CD4-positive, CD25-positive, alpha-beta regulatory T cell (primary cell): ENCODE measurements at places on chromosomes 3 and 15. TPM values are rescaled to one million over a fixed set of nuclear protein-coding genes. Genes with fewer than 3 reads are reported as not detected.

TMC3 gene
- polyA plus RNA-seq, result not detected

GRCh38 chr15:90550919-90551318, 21.2 kb downstream of the CRTC3 start:
- no peak for DNase-seq
- no peaks in the 10 kb centered on the region for H3K27me3 ChIP-seq
- H3K27ac ChIP-seq, result no peak overlapping the region
- H3K36me3 ChIP-seq, result peaks cover 12% of the 10 kb centered on the region
- no peak overlapping the region for H3K4me3 ChIP-seq

DNA sequence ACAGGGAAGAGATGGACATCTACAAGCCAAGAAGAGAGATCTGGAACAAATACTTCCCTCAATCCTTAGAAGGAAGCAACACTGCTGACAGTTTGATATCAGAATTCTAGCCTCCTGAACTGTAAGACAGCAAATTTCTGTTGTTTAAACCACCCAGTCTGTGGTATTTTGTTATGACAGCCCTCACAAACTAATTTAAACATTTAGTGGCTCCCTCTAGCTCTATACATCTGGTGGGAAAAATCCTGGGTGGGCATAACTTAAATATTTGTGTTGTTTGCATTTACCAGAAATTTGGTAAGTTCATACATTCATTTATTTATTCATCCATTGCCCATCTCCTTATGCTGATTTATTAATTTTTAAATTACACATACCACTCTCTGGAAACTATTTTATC, 62.5 kb upstream of the GSK3B start:
- DNase-seq, result no peak
- H3K36me3 ChIP-seq, result no peaks in the 10 kb centered on the region
- no peaks in the 10 kb centered on the region for H3K4me1 ChIP-seq

DNA sequence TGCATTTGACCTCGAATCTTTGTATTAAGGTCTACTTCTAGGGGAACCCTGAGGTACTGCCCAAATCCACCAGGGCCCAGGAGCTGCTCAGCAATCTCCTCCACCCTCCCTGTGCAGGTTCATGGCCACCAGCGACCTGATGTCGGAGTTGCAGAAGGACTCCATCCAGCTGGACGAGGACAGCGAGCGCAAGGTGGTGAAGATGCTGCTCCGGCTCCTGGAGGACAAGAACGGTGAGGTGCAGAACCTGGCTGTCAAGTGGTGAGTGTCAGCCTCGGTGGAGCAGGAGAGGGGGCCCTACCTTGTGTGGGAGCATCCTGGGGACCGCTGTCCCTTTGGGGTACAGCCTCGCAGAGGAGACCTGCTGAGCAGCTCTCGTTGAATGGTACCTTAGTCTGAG, 6.9 kb downstream of the CAND2 start:
- H3K27ac ChIP-seq, result no peak overlapping the region
- H3K4me3 ChIP-seq, result no peak overlapping the region
- DNase-seq, result no peak
- H3K27me3 ChIP-seq, result no peaks in the 10 kb centered on the region

SAMMSON gene
- not detected for polyA plus RNA-seq

GRCh38 chr15:100999369-100999768, 80.2 kb downstream of the LRRK1 start:
- H3K27me3 ChIP-seq, result peaks cover 3% of the 10 kb centered on the region
- no peaks in the 10 kb centered on the region for H3K36me3 ChIP-seq
- H3K4me1 ChIP-seq, result no peaks in the 10 kb centered on the region
- DNase-seq, result no peak

CHRD gene
- polyA plus RNA-seq, result not detected

- no peaks in the 10 kb centered on the region for H3K4me1 ChIP-seq
- no peak overlapping the region for H3K27ac ChIP-seq
- no peaks in the 10 kb centered on the region for H3K36me3 ChIP-seq
- no peak overlapping the region for H3K4me3 ChIP-seq
These were observed 3.3 kb upstream of the ACOX2 start for GRCh38 chr3:58540176-58540858.

- no peak overlapping the region for H3K4me3 ChIP-seq
- DNase-seq, result no peak
- H3K27me3 ChIP-seq, result peaks cover 4% of the 10 kb centered on the region
- no peaks in the 10 kb centered on the region for H3K4me1 ChIP-seq
These were observed 43.4 kb downstream of the C2CD4A start for GRCh38 chr15:62109982-62110851.

RNF13 gene
- polyA plus RNA-seq, result 155 TPM

HRG gene
- polyA plus RNA-seq, result not detected

COL6A6 gene
- polyA plus RNA-seq, result not detected

GRCh38 chr15:39701988-39702387, 80.7 kb downstream of the FSIP1 start:
- DNase-seq, result no peak
- no peaks in the 10 kb centered on the region for H3K36me3 ChIP-seq
- H3K27ac ChIP-seq, result no peak overlapping the region
- peaks cover under 1% of the 10 kb centered on the region for H3K27me3 ChIP-seq

PLA2G4E gene
- not detected for polyA plus RNA-seq

DNA sequence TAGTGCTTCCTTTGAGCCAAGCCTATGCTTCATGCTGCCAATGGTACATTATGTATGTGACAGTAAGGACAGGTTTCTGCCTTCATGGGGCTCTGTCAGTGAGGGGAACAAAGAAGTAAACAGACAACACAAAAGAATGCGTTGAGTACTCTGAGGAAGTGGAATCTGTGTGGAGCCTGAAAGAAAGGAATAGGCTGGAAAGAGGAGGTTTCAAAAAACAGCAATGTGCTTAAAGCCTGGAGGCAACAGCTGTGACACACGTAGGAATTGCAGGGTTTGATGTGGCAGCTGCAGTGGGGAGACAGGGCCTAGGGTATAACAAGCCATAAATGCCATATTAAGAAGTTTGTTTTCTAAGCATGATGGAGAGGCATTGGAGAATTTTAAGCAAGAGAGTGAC, 316.7 kb downstream of the CLSTN2 start:
- no peaks in the 10 kb centered on the region for H3K36me3 ChIP-seq
- no peaks in the 10 kb centered on the region for H3K27me3 ChIP-seq

DNA sequence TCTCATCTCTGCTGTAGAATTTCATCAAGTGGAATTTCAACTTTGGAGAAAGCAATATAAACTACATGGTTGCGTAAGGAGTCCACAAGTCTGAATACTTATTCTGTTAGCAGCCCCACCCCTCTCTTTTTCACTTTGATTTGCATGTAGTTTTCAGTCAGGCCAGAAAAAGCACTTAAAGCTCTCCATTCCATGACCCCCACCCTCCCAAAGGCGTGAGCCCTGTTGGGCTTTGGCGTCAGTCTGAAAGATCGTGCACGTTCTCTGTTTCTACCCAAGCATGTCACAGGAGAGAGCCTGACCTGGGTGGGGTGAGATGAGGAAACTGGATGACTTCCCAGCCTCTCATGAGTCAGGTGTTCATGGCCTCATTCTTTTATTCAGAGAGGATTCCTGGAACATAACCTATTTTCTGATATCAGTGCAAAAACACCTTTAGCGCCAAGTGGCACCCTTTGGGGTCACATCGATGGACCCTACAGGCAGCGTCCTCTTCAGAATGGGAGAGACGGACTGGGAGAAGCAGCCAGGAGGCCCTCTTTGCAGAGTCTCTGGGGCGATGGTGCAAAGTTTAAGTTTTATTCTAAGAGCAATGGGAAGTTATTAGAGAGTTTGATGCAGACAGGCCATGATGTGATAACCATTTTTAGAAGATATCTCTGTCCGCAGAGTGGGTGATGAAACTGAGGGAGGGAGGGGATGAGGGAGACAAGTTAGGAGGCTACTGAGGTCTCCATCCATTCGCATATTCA, 55.8 kb downstream of the LSM3 start:
- H3K36me3 ChIP-seq, result no peaks in the 10 kb centered on the region
- H3K27me3 ChIP-seq, result peaks cover 22% of the 10 kb centered on the region
- H3K4me3 ChIP-seq, result no peak overlapping the region
- H3K4me1 ChIP-seq, result no peaks in the 10 kb centered on the region
- no peak overlapping the region for H3K27ac ChIP-seq

DNA sequence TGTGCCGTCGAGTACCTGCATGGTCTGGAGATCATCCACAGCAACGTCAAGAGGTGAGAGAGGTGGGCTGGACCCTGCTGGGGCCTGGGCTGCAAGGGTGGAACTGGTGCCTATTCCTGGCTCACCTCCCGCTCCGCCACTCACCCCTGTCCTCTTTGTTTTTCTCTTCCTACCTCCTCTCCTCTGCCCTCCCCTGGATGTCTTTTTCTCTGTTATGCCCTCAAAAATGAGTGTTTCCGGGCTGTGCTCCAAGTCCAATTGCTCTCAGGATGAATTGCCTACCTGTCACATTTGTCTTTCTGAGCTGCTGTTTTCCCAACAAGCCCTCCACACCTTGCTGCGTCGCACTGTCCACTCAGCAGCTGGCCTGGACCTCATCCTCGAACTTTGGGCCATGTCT, 28.5 kb upstream of the TATDN2 start:
- H3K27ac ChIP-seq, result no peak overlapping the region
- peaks cover 16% of the 10 kb centered on the region for H3K36me3 ChIP-seq
- H3K4me1 ChIP-seq, result peaks cover 31% of the 10 kb centered on the region
- DNase-seq, result no peak
- H3K4me3 ChIP-seq, result no peak overlapping the region
- no peaks in the 10 kb centered on the region for H3K27me3 ChIP-seq

DNA sequence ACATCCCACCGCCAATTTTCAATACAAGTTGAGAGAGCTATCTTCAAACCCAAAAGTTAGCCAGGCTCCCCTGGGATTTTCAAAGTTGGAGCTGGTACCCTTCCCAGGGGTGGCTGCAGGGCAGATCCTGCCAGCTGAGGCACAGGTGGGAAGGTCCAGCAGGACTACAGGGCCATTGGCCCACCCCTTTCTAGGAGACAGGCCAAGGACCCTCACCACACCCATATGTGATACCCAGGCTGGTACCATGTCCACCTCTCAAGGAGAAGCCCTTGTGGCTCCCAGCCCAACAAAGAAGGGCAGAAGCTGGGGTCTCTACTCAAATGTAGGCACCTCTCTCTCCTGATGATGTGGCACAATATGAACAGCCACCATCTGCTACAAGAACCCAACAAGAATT, 8.0 kb downstream of the POC1A start:
- DNase-seq, result no peak
- no peak overlapping the region for H3K27ac ChIP-seq
- no peak overlapping the region for H3K4me3 ChIP-seq
- H3K27me3 ChIP-seq, result no peaks in the 10 kb centered on the region

WDR93 gene
- not detected for polyA plus RNA-seq

CAMKV gene
- polyA plus RNA-seq, result not detected

DNA sequence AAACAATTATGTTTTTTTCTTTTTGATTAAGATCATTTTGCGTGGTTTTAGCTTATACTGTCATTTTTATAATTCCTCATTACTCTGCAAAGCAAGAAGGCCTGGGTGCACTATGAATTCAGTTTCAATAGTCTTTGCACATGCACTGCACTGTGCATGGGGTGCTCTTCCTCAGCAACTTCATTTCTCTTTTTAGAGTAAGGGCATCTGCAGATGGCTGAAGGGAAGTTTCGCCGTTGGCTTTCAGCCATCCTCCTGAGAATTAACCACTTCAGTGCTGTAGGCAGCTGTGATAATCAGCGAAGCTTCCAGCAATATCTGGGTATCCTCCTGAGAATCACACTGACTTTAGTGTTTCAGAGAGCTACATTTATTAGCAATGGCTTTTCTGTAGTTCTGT, 284.8 kb downstream of the GBE1 start:
- no peaks in the 10 kb centered on the region for H3K36me3 ChIP-seq
- no peak overlapping the region for H3K27ac ChIP-seq
- H3K4me1 ChIP-seq, result no peaks in the 10 kb centered on the region
- no peak overlapping the region for H3K4me3 ChIP-seq
- DNase-seq, result no peak

DNA sequence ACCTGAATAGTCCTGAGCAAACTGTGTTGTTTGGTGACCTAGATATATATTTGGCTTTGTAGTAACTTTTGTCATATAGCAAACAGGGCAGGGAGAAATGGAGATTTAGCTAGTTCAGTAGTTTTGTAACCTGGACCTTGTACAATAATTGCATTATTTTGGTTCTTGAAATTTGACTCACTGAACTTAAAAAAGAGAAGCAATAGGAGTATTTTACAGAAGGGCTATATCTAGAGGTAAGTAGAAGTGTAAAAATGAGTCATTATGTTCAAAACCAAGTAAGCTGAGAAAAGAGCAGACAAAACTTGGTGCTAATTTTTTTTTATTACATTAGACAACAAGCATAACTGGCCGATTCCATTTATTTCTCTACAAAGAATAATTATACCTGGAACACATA, 505.4 kb downstream of the ZIC1 start:
- H3K27ac ChIP-seq, result no peak overlapping the region
- no peaks in the 10 kb centered on the region for H3K4me1 ChIP-seq
- H3K27me3 ChIP-seq, result no peaks in the 10 kb centered on the region
- no peaks in the 10 kb centered on the region for H3K36me3 ChIP-seq
- no peak for DNase-seq

NPTN gene
- 36.8 TPM for polyA plus RNA-seq

DNA sequence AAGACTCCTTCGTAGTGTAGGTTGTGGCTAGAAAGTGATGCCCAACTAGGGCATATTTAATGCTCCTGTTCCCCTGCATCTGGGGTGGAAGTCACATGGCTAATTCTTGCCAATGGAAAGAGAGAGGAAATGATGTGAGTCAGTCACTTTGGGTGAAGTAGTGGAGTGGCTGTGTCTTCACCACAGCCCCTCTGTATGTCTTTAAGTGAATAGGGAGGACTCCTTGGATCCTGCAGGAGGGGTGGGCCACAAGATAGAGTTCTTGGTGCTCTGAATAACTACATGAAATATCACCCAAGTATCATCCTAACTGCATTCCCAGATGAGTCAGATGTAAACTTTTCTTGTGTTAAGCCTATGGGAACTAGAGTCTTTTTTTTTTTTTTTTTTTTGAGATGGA, 17.8 kb upstream of the MB21D2 start:
- no peaks in the 10 kb centered on the region for H3K27me3 ChIP-seq
- H3K27ac ChIP-seq, result no peak overlapping the region
- no peak overlapping the region for H3K4me3 ChIP-seq
- no peak for DNase-seq

DNA sequence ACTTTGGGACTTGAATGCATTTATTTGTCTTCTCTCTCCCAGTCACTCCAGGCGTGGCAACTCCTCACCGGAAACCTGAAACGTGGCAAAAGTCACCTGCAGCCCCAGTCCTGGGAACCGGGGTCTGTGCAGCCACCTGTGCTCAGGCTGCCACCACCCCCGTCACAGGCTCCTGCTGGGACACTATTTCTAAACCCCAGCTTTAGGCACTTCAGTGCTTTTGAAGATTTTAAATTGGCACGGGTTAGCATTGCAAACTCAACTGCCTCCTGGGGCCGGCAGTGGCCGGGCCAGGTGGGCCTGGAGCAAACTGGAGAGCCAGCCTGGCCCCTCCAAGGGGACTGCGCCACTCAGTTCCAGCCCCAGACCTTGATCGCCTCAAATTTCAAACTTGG, 146.7 kb upstream of the IQSEC1 start:
- no peaks in the 10 kb centered on the region for H3K4me1 ChIP-seq
- no peak for DNase-seq
- H3K27me3 ChIP-seq, result no peaks in the 10 kb centered on the region
- no peak overlapping the region for H3K4me3 ChIP-seq
- no peak overlapping the region for H3K27ac ChIP-seq
